Fibroblast of skin of right quadriceps (primary cell): ENCODE measurements at places on chromosomes 1 and 21.

DNA sequence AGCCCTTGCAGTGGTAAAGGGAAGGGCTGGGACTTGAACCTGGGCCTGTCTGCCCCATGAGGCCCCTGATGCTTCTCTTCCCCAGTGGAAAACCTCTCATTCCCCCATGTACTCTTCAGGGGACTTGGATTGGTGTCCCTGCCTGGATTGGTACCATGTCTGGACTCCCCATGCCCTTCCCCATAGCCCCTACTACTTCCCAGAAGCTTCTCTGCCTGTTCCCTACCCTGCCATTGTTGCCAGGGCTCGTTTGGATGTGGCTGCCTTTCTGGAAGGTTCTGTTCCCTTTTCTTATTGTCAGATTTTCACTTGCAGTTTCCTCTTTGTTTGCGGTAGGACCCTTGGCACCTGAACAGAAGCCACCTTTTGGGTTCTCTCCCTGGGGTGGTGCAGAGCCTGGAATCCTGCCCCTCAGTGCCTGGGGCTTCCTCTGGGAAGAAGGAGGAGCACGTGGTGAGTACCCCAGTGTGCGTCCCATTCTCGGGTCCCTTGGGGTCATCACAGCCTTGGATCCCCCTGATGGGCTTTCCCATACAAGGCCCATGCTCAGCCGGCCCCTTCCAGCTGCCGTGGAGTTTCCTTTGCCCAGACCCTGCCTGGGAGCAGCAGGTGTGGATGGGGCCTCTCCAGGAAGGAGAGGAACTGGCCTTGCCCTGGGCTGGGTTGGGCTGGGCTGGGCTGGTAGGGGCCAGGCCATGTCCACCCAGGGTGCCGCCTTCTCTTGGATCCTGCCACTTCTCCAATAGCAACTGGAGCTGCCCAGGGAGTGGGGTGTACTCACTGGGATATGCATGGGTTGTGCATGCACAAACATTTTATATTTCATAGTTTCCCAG, 281.1 kb downstream of the PTPRU start:
- no peak for DNase-seq

DNA sequence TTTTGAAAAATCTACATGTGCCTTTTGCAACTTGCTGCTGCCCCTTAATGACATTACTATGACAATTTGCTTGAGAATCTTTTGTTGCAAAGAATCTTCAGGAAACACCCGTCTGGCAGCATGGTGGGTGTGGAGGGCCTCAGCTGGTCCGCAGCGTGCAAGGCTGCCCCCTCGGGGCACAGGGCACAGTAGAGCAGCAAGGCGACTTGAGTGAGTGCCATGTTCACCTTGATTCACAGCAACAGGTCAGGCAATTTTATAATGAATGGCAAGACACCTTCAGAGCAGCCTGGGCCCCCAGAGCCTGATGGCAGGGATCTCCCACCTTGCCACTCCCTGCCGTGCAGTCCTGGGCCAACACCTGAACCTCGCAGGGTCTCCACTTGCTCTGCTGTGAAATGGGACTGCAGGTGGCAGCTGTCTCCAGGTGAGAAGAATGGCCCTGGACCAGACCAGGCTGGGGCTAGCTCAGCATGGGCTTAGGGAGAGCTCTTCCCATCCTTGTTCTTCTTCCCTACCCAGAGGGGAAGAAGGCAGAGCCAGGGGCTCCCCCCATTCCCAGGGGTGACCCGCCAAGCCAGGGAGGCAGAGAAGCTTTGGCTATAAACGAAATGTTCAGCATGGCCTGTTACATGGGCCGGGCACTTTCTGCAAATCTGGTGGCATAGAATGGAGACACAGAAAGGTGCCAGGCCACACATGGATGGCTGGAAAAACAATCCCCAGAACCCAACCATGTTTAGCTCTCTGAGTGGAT, 34.5 kb upstream of the ACTRT2 start:
- no peak for DNase-seq

DNA sequence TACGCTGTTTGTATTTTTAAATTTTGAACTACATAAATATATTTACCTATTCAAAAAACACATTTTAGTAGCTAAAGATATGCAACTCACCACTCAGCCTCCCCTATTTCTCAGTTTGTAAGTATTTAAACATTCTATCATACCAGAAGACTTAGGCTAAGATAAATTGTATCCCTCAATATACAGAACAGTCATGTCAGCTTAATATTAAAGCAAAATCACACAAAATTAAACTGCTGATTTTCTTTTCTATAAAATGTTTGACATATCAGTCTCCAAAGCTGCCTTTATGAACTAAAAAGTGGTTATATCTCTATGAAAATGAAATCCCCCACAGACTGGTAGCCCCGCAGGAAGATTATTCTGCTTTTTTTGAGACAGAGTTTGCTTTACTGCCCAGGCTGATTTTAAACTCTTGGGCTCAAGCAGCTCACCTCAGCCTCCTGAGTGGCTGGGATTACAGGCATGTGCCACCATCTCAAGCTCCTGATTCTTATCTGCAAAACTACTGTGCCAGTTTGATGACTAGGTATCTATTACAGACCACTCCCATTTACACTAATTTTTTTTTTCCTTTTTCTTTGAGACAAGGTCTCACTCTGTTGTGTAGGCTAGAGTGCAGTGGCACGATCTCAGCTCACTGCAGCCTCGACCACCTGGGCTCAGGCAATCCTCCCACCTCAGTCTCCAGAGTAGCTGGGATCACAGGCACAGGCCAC, 37.6 kb downstream of the NRDC start:
- no peak for DNase-seq

GRCh38 chr1:32904797-32905196, 3.6 kb upstream of the TMEM54 start:
- DNase-seq: no peak

DNA sequence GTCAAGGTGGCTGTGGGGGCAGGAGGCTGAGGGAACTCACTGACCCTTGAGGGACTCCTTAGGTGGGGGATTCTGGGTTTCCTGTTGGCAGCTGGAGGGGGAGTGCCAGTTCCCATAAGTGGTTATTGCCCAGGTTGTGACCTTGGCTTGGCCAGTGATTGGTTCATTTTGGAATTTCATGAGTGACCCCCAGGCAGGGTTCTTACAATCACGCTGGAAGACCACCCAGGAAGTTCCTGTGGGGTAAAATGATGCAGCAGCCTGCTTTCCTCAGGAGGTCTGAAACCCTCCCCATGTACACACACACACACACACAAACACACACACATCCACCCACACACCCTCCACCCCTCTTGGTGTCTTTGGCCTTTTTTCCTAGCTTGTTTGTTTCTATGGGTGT, 16.9 kb downstream of the VANGL1 start:
- DNase-seq: no peak

DNA sequence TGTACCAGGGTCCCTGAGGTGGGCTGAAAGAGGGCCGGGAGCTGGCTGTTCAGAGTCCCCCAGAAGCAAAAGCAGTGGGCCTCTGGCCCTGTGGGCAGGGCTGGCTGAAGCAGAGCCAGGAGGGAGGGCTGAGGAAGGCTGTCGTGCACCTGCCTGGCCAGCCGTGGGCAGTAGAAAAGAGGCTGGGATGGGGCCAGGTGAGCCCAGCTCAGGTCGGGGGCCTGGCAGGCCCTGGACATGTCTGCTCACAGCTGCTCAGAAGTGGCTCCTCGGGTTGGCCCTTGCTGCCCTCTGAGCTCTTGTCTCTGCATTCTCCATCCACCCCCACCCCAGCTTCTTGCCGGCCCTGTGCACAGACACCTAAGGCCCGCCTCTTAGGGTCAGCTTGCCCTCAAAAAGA, 60.0 kb downstream of the TCP10L start:
- DNase-seq: no peak

- DNase-seq: no peak
Observed at GRCh38 chr1:187451238-187451637, 622.5 kb downstream of the PLA2G4A start.

GRCh38 chr21:29624776-29625175, 315.0 kb downstream of the GRIK1 start:
- no peak for DNase-seq

GRCh38 chr1:151855933-151856332, 2.4 kb upstream of the THEM5 start:
- no peak for DNase-seq

DNA sequence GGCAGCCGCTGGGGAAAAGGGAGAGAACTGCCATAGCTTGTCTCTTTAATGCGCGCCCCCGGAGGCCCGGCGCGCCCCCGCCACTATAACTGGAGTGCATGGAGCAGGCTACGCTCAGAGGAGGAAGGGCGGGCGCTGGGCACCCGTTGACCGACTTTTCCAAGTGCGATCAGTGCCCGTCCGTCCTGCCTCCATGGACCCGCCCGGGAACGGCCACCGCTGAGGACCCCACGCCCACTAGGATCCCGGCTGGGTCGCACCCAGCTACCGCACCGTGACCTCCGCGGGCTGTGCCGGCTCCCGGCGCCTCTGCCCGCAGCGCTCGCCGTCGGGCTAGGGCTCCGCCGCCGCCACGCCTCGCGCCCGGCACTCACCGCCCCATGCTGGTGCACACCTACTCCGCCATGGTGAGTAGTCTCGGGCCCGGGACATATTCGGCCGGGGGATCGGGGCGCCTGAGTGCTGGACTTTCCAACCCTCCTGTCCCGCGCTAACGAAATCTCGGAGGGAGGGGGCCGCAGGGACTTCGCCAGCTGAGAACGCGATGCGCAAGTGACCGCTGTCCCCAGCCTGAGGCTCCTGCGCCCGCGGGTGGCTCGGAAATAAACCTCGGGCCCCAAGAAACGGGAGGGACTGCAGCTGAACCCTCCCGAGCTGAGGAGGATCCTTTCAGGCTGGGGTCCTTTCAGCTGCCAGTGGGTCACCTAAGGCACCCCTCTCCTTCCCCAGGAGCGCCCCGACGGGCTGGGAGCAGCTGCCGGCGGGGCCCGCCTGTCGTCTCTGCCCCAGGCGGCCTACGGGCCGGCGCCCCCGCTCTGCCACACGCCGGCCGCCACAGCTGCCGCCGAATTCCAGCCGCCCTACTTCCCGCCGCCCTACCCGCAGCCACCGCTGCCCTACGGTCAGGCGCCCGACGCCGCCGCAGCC, at the start of gene TFAP2E:
TFAP2E (plus strand) TSS at position 117 of the 927 bp plus-strand sequence; CDS start at position 381, 264 bp downstream.
- no peak for DNase-seq

- DNase-seq: peak; percentile 31
Observed at GRCh38 chr1:37890378-37891014, 31.1 kb upstream of the MTF1 start.

- no peak for DNase-seq
Observed at GRCh38 chr1:87100271-87100670, 185.8 kb downstream of the HS2ST1 start.

- no peak for DNase-seq
Observed at GRCh38 chr1:199170711-199171110, 531.9 kb downstream of the PTPRC start.
